ENCODE measurements at places on chromosomes 11 and 22.

- DNase-seq, result no peak
Measured at GRCh38 chr22:20107951-20108756, 7.8 kb upstream of the RANBP1 start.

DNA sequence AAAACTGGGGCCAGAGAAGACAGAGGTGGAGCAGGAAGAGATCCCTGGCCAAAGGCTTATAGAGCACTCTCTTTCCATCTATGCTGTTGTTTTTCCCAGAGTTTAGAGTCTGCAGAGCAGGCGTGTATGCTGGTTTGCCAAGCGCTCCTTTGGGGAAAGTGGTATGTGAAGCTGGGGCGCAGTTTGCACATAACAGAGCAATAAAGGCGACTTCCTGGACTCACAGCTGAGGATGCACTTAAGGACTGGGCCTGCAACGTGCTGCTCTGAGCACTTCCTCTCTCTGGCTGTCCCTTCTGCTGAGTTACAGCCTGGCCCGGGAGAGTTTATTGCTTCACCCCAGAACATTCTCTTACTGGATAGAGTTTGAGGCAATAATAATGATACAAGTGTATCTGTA is 41.7 kb downstream of the THAP12 start:
- no peak for DNase-seq

DNA sequence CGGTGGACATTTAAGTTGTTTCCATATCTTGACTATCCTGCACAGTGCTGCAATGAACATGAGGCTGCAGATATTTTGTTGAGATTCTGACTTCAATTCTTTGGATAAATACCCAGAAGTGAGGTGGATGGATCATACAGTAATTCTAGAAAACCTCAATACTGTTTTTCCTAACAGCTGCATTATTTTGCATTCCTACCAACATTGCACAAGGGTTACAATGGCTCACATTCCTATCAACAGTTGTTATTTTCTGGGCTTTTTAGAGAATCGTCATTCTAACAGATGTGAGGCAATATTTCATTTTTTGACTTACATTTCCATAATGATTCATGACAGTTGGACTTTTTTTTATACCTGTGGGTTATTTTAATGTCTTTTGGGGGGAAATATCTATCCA is 716.9 kb upstream of the ANO3 start:
- no peak for DNase-seq

- DNase-seq, result no peak
Measured at GRCh38 chr22:40797427-40797826, 21.7 kb downstream of the SLC25A17 start.

DNA sequence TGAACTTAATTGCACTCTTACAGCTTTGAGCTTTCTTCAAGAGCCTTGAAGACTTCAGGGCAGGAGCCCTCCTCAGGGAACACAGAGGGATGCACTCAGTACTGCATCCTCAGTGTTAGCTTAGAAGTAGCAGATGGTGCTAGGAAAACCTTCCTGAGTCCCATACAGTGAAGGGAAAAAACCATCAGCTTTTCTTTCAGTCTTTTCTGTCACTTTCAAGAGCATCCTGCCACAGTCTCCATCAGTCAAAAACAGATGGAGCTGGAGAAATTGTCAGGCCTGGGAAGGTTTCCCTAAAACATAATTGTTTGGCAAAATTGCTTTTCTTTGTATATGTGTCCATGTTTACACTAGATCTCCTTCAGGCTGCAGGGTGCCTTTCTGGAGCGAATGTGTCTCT is 384.1 kb downstream of the NELL1 start:
- no peak for DNase-seq

GRCh38 chr11:14350215-14350614 is 8.8 kb downstream of the RRAS2 start:
- no peak for DNase-seq

GRCh38 chr11:70034740-70035365 is 43.3 kb upstream of the ANO1 start:
- DNase-seq, result no peak

DNA sequence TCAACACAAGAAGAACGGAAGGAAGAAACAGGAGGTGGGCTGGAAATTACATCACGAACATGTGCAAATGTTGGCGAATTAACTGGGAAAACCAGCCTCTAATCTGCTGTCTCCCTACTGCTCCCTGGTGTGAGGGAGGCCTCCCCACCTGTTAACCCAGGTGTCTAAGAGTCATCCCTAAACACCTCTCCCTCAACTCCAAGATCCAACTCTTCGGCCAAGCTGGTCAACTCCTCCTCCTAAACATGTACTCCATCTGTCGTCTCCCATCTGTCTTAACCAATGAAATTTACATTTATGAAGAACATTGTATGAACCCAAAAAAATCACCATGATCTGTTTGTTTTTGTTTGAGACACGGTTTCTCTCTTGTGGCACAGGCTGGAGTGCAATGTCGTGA is 154.2 kb downstream of the LARGE1 start:
- DNase-seq, result no peak

DNA sequence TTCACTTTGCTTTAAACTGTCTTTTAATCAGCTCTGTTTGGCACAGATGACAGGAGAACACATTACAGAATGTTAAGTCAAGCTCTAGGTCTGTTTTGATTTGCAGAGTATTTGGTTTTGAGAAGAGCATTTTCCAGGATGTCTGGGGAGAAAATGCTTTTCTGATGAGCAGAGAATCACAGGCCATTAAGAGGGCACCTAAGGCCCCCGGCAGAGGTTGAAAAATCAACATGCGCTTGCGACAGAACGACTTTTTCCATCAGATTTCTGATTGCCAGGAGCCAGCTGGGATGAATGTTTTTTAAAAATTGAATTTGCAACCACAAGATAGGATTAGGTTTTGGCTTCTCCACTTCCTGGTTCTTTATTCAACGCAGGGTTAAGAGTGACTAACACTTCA is 304.5 kb downstream of the JRKL start:
- no peak for DNase-seq

GRCh38 chr11:44097821-44098220 is 2.3 kb downstream of the EXT2 start:
- DNase-seq, result no peak

DNA sequence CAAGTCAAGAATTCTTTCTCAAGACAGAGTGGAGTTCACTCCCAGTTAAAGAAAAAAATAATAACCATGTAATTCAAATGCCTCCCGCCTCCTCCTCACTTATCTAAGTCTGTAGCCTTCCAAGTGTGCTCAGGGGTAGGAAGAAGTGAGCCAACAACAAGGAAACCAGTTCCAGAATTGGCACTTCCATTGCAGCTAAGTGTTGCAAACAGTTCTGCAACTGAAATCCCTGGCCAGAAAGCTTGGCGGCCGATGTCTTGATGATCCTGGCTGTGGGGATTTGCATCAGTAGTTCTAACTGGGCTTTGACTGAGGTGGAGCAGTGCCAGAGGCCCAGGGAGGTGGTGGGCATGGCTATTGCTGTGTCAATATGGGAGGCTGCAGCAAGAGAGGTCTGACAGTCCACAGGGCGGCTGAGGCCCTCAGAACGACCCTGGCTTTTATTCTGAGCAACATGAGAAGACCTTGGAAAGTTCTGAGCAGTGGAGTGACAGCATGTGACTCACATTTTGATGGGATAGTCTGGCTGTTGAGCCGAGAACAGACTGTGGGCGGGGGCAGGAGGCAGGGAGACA is 19.2 kb downstream of the DHCR7 start:
- DNase-seq, result no peak

GRCh38 chr22:22877523-22878210 is 9.9 kb upstream of the IGLL5 start:
- peak; percentile 74 for DNase-seq

- no peak for DNase-seq
Measured at GRCh38 chr11:110249766-110250165, 46.6 kb downstream of the RDX start.

DNA sequence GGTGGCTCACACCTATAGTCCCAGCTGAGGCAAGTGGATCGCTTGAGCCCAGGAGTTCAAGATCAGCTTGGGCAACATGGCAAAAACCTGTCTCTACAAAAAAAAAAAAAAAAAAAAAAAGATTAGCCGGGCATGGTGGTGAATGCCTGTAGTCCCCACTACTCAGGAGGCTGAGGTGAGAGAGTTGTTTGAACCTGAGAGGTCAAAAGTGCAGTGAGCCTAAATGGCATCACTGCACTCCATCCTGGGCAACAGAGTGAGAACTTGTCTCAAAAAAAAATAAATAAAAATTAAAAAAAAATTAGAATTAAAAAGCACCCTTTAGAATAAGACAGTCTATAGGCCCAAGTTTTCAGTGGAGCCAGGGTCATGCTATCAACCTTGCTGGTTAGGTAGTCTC is 95.5 kb downstream of the PDHX start:
- DNase-seq, result no peak

DNA sequence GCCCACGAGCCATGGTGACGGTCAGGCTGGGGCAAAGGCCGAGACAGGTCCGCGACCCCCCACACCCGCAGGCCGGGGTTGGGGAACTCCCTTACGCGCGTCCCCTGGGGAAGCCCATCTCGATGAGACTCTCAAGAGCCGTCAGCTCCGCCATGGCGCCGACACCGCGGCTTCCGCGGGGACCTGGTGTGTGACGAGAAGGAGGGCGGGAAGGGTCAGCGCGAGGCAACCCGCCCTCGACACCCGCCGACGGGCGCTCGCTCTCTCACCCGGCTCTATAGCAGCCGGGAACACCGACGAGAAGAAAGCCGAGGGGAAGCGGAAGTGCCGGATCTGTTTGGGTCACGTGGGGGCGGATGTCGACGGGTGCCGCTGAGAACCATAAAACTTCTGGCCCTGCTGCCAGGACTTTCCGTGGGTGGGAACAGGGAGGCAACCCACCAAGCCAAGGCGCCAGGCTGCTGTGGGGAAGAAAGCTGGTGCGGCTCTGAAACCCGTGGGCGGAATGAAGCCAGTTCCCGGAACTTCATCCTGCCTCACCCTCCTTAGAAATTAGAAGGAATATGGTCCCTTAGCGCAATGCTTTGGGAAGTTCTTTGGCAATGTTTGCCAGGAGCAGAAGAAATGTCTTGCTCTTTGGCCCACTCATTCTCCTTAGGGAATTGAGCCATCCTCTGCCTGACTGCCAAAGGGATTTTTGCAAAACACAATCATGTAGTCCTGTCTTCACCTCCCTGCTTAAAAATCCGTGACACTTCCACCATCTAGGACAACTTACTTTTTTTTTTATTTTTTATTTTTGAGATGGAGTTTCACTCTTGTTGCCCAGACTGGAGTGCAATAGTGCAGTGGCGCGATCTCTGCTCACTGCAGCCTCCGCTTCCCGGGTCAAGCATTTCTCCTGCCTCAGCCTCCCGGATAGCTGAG is at the start of gene UBXN1:
UBXN1 (minus strand) TSS at position 304 of the 927 bp plus-strand sequence; CDS start at position 154, 150 bp downstream.
- peak; percentile 90 for DNase-seq

DNA sequence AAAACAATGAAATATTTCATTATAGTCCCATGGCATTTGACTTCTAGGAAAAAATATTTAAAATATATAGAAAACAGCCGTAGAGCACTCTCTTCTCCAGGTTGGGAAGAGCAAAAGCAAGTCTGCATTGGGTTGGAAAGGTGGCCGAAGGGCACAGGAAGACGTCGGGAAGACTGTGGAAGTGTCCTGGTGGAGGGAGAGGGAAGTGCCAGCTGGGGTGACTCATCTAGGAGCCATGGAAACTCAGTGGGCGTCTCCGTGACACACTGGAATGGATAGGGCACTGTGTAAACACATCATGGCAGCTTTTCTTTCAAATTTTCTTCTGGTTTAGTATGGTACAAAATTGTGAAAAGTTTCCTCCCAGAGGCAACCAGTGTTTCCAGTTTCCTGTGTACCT is 12.7 kb downstream of the GTPBP1 start:
- DNase-seq, result peak; percentile 35

GRCh38 chr11:9606809-9607510 is 33.5 kb downstream of the WEE1 start:
- DNase-seq, result no peak

- DNase-seq, result no peak
Measured at GRCh38 chr11:125591649-125592304, 875 bp upstream of the STT3A start.

- DNase-seq, result no peak
Measured at GRCh38 chr11:69141742-69142141, 14.0 kb upstream of the SMIM38 start.

DNA sequence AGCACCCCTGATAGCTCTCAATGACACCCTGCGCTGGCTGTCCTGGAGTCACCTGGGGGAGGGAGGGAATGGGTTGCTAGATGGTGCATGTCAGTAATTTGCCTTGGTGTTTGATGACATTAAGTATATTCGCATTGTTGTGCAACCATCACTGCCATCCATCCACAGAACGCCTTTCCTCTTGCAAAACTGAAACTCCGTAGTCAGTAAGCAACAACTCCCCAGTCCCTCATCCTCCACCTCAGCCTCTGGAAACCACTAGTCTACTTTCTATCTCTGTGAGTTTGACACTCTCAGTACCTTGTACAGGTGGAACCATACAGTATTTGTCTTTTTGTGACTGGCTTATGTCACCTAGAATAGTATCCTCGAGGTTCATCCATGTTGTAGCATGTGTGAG is 62.6 kb downstream of the PKNOX2 start:
- no peak for DNase-seq

DNA sequence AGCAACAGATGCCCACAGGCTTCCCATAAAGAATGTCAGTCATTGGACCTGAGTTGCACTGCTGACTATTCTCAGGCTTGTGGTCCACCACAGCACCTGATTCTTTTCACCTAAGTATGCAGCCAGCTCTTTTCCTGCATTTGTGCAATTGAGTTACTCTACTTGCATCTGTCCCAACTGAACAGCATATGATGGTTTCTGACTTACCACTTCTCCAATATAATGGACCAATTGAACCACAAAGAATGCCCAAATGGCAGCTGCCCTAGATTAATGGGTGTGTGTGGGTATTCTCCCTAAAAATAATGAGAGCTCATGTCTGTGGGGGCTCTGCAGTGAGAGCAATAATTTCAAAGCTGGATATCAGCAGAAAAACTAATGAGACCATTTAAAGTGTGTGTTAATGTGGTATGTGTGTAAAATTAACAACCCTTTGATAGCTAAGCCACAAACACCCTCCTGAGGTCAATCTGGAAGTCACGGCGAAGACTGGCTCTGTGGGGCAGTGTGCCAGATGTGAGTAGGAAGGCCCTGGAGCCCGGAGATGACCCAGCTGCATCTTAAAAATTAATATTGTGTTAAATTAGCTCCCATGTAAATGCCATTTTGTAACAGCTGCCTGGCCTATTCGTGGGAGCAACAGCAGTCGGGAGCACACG is 43.8 kb downstream of the SC5D start:
- DNase-seq, result no peak

GRCh38 chr11:88454881-88455280 is 117.3 kb upstream of the CTSC start:
- no peak for DNase-seq

- no peak for DNase-seq
Measured at GRCh38 chr11:9516113-9516512, 55.3 kb downstream of the ZNF143 start.

- DNase-seq, result no peak
Measured at GRCh38 chr22:38141217-38141973, 30.9 kb upstream of the BAIAP2L2 start.

DNA sequence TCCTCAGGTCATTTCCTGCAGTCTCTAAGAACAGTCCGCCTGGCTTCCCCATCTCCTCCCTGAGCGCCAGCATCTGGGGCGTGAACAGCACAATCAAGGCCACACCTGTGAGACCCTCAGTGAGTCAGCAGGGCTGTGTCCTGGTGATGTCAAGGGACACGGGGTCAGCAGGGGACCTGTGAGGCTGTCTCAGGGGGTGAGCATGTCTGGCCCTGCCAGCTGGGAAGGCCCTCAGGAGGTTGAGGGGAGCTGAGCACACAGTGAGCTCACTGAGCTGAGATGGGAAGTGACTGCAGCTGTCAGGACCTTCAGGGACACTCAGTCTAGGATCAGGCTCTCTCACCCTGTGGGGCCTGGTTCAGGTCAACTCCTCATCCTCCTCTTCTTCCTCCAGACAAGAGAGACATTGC is 46.6 kb upstream of the VPREB1 start:
- DNase-seq, result no peak

Data from CD4-positive, alpha-beta memory T cell (primary cell).